ENCODE measurements at places on chromosomes 11 and 22.

GRCh38 chr22:32855045-32855756 is 53.7 kb downstream of the TIMP3 start:
- no peak for DNase-seq

DNA sequence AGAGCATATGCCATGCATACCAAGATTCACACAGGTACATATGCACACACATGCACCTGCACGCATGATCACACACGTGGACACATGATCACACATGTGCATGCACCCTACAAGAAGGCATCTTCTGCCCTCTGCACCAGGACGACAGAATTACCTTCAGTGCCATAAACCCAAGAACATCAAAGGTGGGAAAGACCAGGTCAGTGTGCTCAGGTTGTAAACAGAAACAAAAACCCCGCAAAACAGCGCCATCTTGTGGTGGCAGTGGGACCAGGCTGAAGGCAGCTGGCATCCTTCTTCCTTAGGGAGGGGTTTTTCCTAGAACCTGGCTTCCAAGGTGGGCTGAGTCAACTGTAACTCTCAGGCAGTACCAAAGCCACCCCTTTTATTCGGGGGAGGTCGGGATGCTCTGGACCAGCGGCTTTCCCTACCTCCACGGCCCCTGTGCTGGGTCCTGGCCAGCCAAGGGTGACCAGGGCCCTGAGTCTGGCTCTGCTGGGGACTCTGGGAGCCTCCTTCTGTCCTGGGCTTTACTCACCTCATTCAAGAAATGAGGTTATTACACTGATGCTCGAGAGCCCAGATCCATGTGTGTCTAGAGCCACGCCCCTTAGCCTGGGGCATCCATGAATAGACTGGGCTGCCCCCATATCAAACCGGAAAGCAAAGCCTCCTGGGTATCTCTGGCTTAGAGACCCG is 69.4 kb upstream of the FGF3 start:
- DNase-seq: peak; percentile 35

DNA sequence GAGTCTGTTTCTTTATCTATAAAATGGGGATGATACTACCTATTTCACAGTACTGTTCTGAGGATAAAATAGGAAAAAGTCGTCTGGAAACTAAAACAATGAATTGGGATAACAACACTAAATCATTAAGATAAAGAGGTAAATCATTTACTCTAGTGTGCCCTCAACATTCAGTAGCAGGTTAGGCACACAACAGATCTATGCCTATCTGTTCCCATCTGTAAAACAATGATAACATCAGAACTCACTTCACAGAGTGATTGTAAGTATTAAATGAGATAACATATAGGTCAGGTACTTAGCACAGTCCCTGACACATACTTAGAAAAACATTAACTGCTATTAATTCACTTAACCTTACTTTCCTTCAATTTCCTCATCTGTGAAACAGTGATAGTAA is 36.9 kb downstream of the PAK1 start:
- DNase-seq: no peak

GRCh38 chr11:116499396-116500003 is 273.3 kb downstream of the BUD13 start:
- DNase-seq: no peak

DNA sequence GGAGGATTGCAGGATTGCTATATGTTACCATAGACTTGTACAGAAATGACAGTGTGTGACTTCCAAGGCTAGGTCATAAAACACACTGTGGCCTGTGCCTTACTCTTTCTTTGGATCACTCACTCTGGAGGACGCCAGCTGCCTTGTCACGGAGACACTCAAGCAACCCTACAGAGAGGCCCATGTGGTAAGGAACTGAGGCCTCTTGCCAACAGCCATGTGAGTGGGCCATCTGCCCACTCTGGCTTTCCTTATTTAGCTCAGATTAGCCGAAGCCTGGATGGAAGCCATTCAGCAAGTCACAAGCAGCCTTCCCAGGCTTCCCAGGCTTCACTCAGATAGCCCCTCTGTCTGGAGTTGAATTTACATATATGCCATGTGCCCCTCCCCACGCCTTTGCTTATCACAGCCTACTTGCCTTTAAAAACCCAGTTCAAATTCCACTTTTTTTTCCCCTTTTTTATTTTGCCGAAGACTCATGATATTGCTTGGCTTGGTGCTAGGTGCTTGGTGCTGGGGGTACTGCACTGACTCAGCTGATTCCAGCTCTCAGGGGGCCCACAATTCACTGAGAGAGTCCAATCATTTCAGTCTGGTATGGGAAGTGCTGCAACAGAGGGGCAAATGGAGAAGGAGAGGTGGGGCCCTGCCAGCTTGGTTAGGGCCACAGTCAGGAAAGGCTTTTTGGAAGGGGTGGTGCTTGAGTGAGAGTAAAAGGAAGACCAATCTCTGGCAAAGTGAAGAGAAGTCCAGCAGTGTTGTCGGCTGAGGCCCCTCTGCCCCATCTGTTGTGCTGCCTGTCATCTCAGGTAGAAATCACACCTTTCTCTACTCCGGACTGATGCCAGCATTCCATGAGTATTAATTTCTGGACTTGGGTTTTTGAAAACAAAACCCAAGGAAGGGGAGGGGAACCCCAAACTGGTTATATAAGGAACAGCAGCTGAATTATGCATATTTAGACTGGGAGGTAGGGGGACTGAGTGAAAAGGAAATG is 14.5 kb upstream of the P4HA3 start:
- no peak for DNase-seq
